Esophagus squamous epithelium (tissue), 5 donors: ENCODE measurements at places on chromosomes 5 and 9.

- no peak for DNase-seq
Observed at GRCh38 chr9:110329639-110330230, 7.9 kb downstream of the TXNDC8 start.

DNA sequence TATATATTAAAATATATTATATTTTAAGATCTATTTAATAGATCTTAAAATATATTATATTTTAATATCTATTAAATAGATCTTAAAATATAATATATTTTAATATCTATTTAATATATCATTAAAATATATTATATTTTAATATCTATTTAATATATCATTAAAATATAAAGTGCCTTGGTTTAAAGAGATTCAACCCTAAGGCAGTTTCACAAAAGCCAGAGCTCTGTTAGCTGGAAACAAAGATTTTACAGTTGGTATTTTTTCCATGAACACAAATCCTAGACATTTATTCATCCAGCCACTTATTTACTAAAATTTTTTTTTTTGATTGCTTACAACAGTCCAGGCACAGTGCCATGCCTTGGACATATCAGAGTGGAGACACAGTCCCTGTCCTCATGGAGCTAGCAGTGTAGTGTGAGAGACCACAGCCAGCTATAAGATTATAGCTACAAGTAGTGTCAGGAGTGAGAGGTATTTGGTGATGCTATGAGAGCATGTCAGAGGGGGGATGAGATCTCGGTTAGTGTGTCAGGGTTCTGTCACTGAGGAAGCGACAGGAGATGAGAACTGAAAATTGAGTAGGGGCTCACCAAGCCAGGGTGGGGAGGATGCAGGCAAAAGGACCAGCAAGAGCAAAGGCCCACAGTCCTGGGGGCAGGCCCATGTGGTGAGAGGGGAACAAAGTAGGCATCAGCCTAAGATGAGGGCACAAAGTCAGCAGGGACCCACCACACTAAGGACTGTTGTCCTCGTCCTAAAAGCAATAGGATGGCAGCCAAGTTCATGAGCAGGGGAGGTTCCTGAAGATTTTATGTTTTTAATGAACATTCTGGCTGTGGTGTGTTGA, 74.5 kb downstream of the FBXO38 start:
- DNase-seq = no peak

GRCh38 chr5:80143491-80143890, 108.3 kb downstream of the THBS4 start:
- DNase-seq = no peak

GRCh38 chr5:124669956-124670721, 76.3 kb downstream of the ZNF608 start:
- DNase-seq = no peak

- DNase-seq = no peak
Observed at GRCh38 chr5:157562111-157562581, 13.4 kb downstream of the ADAM19 start.

DNA sequence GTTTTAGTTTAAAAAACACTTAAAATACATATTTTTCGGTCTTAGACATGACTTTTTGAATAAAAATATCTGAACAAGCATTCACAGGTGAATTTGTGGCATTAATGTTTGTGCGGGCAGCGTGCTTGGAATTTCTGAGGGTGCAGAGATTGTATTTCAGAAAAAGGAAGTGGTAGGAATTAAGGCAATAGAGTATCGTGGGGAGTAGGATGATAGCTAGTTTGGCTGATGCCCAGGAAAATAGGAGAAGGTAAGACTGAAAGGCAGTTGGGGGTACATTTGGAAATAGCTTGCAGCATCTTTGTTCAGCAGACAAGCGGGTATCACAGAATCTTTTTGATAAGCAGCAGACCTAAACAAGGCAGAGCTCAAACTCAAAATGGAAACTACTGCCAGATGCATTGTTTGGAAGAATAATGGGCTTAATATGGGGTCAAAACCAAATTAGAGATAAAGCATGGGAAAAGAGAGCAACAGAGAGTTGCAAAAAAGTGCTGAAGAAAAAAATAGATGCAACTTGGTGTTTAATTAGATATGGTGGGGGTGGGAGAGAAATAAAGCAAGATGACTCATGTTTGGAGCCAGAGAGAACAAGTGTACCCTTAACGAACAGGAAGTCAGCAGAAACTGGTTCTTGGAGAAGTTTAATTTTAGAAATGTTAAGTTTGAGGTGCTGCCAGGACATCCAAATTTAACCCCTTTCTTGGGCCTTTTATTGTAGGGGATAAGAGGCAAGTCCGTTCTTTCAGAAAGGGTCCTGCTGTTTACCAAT, 85.7 kb upstream of the ARRDC3 start:
- no peak for DNase-seq

- no peak for DNase-seq
Observed at GRCh38 chr9:80789831-80790230, 899.5 kb downstream of the TLE1 start.

DNA sequence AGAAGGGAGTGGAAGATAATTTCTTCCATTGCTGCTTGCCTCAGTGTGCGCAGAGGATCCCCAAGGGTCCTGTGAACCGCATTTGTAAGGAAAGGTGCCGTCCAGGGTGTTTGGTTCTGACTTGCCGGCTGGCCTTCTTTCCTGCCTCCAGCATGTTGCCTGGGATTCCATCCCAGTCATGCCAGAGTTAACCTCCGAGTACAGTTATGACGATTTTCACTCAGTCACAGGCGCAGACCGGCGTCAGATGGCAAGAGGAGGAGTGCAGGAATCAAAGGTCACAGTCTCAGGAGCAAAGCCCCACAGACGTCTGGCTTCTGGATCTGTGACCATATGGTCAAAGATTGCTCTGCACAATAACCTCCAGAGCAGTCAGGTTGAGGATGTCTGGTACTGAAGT, 5.9 kb upstream of the GADD45G start:
- DNase-seq = no peak

DNA sequence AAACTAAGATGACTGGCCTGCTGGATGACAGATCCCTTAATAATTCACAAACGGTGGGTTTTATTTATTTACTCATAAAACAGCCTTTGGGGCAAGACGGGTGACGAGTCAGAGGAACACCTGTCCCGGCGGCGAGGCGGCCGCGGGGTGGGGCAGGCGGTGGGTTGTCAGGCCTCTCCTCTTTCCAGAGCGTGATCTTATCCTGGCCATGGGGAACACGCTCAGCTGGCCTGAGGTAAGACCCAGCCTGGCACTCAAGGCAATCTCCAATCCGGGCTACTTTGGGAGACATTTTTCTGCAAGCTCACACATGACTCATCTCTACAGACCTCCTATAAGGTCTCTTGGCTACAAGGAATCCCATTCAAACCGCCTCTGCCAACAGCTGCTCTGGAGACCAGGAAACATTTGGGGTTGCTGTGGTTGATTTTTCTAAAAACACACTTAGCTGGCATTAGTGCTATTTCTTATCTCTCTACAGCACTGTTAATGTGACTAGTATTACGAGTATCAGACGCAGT, 6.3 kb downstream of the RAPGEF1 start:
- DNase-seq = no peak

DNA sequence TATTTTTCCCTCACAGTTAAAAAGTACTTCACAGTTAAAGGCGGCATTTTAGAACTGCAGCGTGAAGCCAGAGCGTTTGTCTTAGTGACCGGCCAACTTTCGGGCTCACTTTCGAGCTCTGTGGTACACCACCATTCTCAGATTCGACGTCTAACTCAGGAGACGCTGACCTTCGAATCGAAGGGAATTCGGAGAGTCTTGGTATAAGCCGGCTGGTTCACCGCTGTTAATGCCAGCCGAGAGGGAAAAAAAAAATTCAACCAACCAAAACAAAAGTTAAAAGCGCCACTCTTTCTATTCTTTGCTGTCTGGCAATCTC, 544 bp upstream of the SNX24 start:
- DNase-seq = no peak

GRCh38 chr5:8081179-8081578, 212.2 kb downstream of the MTRR start:
- no peak for DNase-seq

DNA sequence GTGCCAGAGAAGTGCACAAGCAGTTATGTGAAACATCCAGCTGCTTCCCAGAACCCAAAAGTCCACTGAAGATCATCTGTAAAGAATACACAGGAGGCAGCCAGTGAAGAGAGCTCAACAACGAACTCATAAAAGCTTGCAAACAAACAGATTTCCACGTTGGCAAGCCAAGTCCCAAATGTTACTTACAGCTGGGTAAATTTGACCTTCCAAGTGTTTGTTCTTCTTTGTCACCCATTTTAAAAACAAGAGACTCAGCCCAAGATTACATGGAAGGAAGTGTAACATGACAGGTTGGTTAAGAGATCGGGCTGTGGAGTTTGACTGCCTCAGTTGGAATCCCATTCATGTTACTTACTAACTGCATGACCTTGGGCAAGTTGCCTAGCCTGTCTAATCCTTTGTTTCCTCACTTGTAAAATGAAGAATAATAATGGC, 174.9 kb upstream of the PAPPA start:
- DNase-seq = no peak

DNA sequence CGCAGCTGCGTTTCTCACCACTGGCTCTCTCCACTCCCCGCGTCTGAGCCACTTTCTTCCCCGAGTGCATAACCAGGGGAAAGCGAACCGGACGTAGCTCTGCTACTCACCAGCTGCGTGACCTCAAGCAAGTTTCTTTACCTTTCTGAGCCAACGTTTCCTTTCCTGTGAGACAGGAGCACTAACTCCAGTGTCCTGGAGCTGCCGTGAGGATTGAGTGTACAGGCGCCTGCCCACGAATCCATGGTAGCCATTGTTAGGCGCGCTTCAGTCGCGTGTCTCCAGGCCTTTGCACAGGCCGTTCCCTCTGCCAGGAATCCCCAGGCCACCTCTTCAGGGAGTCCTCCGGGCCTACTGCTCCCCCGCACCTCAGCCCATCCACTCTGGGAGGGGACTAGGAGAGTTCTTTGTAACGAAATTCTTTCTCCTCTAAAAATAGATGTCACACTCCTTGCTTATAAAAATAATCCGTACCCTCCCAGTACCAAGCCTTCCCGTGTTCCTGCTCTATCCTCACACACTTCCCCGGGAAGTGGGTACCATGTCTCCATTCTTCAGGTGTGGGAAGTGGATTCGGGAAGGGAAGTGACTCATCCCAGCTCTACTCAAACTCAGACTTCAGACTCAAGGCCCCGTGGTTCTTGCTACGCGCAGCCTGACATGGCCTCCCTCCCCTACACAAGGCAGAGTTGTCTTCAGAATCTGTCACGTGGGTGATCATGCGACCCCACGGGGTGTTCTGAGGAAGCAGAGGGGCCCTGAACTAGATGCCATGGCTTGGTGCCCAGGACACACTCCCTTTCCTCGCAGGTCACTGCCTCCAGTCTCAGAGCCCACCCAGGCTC, 16.1 kb upstream of the CRB2 start:
- no peak for DNase-seq

DNA sequence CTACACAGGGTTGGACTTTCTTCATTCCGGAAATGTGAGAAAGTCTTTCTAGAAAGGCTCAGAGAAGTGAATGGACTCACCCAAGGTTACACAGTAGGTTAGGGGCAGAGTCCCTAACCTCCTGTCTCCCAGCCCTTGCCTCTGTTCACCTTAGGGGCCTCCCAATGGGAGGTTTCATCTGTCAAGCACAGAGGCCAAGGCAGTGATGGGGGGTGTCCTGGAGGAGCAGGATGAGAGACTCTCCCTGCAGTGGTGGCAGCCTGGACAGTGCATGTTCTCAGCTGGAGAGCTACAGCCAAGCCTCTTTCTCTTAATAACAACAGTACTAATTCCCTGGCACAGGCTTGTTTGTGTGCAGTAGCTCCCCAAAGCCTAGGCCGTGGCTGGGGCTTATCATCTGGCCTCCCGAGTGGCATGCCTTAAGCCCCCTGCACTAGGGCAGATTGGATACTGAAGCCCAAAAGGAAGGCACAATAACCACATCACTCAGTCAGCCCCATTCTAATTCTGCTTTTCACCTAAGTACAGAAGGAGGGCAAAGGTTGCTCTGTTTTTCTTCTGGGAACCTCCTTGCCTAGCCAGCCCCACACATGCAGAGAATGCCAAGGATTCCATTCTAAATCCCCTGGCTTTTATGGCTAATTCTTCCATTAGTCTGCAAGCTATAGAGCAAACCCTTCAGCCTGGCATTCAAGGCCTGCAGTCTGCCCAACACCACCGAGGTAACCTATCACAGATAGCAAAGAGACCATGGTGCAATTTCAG, 50.2 kb upstream of the XPA start:
- DNase-seq = no peak

DNA sequence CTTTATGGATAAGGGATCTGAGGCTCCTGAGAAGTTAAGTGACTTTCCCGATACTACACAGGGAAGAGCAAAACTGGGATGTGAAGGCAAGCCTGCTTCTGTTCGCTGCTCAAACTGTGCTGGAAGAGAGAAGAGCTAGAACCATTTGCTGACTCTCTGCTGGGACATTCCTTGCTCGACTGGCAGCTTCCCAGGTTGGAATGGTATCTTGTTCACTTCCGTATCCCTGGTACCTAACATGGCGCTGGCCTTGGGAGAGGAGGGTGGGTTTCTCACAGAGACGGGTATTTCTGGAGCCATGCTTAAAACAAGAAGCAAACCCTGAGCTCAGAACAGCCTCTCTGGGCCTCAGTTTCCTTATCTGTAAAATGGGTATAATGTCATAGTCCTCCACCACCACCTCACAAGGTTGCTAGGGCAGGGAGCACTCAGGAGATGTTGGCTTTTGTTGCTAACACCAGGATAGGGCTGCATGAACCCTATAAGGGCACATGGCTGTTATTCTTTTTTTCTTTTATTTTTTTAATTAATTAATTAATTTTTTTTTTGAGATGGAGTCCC, 68.0 kb upstream of the STXBP1 start:
- DNase-seq = no peak

GRCh38 chr9:15277400-15278090, 29.5 kb downstream of the TTC39B start:
- no peak for DNase-seq

DNA sequence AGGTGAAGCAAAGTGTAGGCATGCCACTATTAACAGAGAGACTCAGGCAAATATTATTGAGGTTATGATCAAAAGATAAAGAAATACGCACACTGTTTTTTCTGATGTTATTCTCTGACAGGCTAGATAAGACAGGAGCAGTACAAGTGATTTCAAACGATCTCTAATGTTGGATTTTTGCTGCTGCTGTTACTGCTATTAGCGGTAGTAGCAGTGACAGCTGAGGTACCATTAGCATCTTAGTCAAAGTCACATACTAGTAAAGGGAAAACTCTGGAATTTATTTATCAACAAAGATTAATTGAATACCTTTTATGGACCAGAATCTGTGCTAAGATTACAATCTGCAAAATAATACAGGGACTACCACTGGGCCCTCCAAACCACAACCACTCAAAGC, 362.4 kb upstream of the CDH6 start:
- DNase-seq = no peak
